ENCODE measurements at places on chromosomes 2 and 18. TPM values are rescaled to one million over a fixed set of nuclear protein-coding genes. Genes with fewer than 3 reads are reported as not detected.

MPP4 gene
- total RNA-seq = not detected

PSD4 gene
- 50.2 TPM for total RNA-seq

SLC40A1 gene
- 153 TPM for total RNA-seq

- no peak for DNase-seq
Measured at GRCh38 chr2:48173141-48173540, 266.8 kb upstream of the FBXO11 start.

GRCh38 chr2:118634876-118635275 lies 212.6 kb downstream of the EN1 start:
- no peak for DNase-seq
